ENCODE measurements at places on chromosomes 13 and 19.

DNA sequence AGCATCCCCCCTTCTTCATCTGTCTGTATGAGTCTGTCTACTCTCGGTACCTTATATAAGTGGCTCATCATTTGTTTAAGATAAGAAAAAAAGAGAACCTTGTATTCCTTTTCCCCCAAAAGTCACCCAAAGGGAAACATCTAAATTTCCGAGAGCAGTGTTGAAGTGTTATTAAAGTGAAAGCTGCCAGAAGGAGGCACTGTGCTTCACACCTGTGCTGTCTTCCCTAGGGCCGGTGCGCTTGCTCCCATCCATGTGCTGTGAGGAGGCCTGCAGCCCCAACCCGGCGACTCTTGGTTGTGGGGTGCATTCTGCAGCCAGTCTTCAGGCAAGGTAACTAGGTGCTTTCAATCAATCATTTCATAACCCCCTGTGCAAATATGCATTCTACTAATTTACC lies 97.5 kb downstream of the TNFRSF19 start:
- no peak for DNase-seq

- DNase-seq = no peak
Measured at GRCh38 chr19:33395561-33396550, 22.3 kb downstream of the CEBPG start.

DNA sequence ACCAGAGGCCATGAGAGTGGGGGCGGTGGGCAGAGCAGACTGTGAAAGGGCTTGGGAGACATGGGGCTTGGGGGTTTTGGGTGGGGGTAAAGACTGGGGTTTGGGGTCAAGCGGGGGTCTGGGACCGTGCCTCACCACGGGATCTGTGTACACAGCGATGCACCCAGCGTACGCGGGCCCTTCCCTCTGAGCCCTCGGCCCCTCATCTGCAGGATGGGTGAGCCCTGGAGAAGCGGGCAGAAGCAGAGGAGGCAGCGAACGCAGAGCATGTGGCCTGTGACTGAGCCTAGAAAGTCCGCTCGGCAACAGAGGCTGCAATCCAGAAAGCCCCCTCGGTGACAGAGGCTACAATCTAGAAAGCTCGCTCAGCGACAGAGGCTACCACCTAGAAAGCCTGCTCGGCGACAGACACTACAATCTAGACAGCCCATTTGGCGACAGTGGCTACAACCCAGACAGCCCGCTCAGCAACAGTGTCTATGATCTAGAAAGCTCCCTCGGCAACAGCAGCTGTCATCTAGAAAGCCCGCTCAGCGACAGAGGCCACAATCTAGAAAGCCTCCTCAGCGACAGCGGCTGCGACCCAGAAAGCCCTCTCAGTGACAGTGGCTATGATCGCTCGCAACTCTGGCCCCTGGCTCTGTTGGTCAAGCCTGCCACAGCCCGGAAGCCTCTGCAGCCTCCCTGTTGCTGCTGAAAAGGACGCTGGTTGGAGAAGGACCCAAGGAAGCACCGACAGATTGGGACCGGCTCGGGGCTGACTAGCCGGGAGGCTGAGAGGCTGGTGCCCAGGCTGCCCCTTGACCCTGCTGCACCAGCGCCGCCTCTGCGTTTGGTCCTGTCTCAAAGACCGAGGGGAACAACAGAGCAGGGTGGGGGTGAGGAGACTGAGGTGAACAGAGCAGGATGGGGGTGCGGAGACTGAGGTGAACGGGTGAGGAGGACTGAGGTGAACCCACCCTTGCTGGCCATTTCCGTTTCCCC lies 68.6 kb downstream of the SPACA7 start:
- no peak for DNase-seq

DNA sequence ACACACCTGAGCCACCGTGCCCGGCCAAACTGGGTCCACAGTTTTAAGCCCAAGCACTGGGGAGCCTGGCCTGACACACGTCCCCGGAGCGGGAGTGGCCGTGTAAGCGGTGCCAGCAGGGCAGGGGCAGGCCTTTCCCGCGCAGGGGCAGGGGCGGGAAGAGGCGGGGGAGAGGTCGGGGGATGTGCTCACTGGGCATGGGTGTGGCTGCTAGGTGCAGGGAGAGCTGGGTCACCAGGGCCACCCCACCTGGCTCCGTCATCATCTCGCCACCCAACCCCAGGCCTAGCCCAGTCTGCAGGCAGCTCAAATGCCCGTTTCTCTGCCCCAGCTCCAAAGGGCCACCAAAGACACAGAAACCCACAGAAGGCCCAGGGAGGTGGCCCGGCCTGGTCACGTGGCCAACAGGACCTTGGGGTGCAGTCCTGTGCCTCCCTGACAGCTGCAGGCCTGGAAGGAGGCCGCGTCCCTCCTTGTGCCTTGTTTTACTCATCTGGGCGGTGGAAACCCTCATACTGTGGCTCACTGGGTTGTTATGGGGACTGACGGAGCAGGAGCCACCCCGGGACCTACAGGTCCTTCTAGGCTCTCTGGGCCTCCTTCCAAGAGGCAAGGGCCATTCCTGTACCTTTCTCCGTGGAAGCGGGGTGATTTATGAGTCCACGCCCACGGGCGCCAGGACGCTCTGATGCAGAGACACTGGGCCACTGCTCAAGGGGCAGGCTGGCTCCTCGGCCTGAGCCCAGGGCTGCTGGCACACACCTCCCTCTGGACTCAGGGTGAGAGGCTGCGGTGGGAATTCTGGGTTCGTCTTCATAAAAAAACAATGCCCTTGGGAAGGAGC lies 27.7 kb downstream of the MAP2K2 start:
- DNase-seq = no peak

DNA sequence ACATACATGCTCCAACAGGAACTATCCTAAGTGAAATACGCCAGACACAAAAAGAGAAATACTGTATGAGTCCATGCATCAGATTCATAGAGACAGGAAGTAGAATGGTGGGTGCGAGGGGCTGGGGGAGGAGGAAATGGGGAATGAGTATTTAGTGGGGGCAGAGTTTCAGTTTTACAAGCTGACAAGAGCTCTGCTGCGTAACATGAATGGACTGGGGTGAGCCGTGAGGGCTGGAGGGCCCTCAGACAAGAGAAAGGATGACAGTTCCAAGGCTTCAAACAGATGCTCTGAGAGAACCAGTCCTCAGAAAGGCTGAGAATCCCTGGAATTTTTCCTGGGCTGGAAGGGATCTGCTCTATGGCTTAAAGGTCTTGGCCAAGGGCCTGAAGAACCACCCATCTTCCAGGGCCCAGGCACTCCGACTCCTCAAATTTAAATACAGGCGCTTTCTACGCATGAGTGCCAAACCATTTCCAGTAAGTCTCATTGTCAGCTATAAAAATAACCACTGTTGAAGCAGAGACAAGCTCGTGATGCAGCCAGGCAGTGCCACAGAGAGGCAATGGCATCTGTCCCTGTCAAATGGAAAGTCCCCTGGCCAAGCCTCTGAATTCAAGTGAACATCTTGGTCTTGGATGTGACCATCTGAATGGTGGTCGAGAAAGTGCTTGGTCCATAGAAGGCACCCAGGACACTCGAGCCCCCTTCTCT lies 17.5 kb downstream of the KLF2 start:
- DNase-seq = no peak

DNA sequence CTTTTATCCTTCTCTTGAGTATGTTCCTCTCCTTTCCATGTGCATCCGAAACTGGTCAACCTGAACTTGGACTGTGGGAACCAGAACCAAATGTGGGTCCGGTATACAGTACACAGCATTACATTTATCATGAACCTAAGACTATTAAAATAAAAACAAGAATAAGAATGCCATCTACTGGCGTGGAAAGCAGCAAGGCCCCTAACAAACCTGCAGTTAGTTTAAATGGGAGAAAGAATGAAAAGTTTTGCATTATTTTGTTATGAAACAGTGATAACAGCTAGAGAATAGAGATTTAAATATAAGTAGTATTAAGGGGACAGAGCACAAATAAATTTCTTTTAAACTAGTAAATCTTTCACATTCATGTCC lies 159.5 kb downstream of the RBM26 start:
- DNase-seq = no peak

DNA sequence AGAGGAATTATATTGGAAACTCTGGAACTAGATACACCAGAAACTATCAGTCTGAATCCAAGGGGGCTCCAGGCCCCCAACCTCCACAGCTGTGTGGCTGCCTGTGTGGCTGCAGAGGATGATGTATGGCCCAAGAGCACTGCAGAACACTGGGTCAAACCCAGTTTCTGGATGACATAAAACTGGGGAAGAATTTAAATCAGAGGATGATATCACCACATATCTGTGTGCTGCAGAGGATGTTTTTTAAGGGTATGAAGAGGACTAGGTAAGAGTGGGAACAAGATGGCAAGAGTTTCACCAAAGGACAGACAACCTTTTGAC lies 226.4 kb downstream of the SUCLA2 start:
- DNase-seq = no peak

DNA sequence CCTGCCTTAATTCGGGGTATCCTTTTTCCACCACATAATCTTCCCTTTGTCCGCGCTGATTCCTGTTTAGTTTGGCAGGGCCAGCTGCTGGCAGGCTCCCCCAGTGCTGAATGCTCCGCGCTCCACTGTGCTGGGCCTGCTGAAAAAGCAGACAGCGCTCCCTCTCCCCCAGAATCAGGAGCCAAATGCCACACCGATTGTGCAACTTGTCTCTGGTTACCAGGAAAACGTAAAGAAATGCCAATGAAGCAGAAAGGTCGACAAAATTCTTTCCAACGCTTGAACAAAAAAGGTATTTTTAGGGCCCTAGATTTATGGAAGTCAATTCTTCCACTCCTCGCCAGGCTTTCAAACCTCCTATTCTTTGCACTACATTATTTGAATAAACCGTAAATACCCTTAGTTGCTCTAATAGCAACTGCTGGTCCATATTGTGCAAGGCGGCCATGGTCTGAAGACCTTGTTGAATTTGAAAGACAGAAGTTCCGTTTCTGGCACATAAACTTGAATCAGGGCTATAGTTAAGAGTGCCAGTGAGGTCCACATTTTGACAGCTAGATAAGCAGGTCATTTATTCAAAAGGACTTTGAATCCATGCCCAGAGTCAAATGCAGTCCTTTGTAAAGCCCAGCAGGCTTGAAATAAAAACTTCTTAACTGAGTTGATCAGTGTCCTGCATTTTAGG lies 206.7 kb upstream of the RFC3 start:
- no peak for DNase-seq
